ENCODE measurements at places on chromosomes 7 and 10. TPM values are rescaled to one million over a fixed set of nuclear protein-coding genes. Genes with fewer than 3 reads are reported as not detected.

SIRT1 gene
- 21.9 TPM for total RNA-seq

ANKRD30A gene
- not detected for total RNA-seq

TLX1 gene
- total RNA-seq, result not detected

SH2D4B gene
- total RNA-seq, result 0.10 TPM

VWA2 gene
- not detected for total RNA-seq

NOD1 gene
- 17.0 TPM for total RNA-seq

SEMA3C gene
- not detected for total RNA-seq

DNA sequence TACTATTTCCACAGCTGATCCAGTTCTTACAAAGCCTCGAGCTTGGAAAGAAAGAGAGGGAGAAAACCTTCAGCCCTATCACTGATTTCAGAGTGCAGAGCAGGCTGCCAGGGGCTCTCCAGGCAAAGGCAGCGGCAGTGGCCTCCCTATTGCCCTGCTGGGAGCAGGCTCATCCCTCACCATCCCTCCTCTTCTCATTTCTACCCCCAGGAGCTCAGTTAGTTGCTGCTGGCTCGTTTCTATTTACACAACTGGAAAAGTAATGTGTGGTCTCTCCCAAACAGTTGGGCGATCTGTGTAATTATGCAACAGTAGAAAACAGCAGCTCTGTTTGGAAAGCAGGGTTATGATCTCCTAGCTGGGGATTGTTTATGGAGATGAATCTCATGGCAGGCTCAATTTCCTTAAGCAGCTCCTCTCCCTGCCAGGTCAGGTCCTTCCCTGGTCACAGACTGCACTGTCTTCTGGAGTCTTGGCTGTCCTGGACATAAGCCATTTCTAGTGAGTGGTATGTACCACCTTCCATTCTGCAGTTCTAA is 28.7 kb upstream of the TNS3 start:
- DNase-seq, result no peak

DNA sequence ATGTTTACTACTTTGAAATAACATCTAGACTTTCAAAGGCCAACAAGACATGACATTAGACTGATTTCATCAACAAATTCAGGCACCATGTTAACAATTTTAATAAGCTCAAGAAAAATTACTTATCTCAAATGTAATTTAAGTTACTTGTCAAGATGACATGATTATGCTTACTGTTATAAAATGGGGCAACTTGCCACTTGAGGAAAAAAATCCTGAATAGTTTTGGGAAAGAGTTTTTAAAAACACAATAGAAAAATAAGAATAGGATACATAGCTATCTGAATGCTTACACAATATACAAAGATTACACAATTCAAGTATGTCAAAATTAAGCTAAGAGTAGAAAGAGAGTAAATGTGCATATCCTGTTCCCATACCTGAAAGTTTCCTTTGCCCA is 85.4 kb downstream of the RNF32 start:
- no peak for DNase-seq

DNA sequence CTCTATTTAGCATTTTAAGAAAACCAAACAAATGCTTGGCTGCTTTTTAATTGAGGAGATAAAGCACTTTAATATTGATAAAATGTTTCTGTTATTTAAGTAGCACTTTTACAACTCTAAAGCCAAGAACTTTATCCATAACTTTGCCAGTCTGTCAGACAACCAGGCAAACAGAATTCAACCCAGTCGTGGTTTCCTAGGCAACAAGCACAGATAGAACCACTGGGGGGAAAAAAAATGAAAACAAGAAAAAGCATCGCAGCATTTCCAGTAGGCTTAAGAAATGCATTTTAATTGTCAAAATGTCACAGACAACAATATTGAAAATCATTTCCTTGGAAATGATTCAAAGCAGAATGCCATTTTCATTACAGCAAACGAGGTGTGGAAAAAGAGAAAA is 323.4 kb downstream of the PARD3 start:
- no peak for DNase-seq

DNA sequence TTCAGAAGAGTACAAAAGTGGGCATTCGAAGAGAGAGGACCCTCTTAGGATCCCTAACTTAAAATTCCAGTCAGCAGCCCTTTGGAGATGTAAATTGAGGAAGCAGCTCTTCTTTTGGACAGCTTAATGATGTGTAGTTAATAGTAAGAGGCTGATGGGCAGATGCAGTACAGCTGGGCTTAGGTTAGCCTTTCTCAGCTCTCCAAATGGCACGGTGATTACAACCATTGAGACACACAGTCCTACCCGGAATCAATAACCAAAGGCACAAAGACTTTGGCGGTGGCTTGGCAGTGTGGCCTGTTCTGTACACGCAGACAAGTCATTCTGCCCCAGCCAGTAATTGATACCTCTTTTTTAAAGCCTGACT is 26.8 kb downstream of the GAD2 start:
- no peak for DNase-seq

GRCh38 chr10:74086317-74086716 is 64.3 kb downstream of the AP3M1 start:
- no peak for DNase-seq

- no peak for DNase-seq
Measured at GRCh38 chr7:99112097-99112496, 31.8 kb downstream of the SMURF1 start.

GRCh38 chr7:45123913-45124710 is 12.6 kb upstream of the TBRG4 start:
- DNase-seq, result no peak

DNA sequence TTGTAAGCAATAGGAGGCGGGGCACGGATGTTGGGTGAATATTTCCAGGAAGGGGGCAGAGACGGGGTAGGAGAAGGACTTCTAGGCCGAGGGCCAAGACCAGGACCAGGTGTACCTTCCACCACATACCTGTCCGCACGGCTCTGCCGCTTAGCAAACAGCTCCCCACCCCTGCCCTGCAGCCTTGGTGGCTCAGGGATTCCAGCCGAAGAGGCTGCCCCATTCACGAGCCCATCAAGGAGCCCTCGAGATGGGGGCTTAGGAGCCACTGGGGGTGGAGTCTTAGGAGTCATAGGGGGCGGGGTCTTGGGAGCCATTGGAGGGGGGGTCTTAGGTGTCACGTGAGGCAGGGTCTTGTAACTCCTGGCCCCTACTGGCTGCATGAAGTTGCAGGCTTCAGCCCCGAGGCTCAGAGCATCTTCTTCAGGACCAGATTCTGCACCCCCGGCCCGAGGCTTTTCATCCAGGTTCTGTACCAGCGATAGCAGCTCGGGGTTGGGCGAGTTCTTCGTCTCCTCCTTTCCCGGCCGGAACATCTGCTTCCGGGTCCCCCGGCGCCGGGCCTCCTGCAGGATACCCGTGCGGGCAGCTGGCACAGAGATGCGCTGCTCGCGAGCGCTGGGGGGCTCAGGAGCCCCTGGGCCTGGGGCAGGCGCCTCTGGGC is 6.1 kb upstream of the MYOZ1 start:
- peak; percentile 21 for DNase-seq

- peak; percentile 1 for DNase-seq
Measured at GRCh38 chr7:48102530-48102929, 13.5 kb downstream of the UPP1 start.

GRCh38 chr7:36969376-36969775 is 245.1 kb upstream of the AOAH start:
- DNase-seq, result peak; percentile 29

DNA sequence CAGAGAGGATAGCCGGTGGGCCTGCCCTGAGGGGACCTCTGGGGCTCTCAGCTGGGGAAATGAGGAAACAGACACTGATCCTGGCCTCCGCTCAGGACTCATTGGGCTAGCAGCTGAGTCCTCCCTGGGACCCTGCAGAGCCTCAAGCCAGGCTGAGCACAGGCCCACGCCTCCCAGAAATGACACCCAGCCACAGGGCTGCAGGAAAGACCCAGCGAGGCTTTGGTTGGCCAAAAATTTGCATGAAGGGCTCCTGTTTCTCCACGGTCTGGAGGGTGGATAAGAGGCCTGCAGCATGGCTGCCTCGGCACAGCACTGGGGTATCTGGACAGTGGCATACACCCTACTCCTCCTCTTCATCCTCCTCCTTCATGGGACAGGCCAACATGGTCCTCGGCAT is 60.4 kb downstream of the ZNF33B start:
- DNase-seq, result no peak

- peak; percentile 37 for DNase-seq
Measured at GRCh38 chr10:110522365-110522988, 24.8 kb downstream of the DUSP5 start.

All from activated CD4-positive, alpha-beta T cell treated with anti-CD3 and anti-CD28 coated beads, Interleukin-2, amount 10 ng/mL, durations not matched to agents 7 days and 5 days (primary cell).